NCI-H187 treated with DMSO at 0.1 percent for 48 hours (cell line): ENCODE measurements at places on chromosomes 6 and 20.

GRCh38 chr20:37463726-37464494 is 57.1 kb upstream of the NNAT start:
- no peak for DNase-seq

DNA sequence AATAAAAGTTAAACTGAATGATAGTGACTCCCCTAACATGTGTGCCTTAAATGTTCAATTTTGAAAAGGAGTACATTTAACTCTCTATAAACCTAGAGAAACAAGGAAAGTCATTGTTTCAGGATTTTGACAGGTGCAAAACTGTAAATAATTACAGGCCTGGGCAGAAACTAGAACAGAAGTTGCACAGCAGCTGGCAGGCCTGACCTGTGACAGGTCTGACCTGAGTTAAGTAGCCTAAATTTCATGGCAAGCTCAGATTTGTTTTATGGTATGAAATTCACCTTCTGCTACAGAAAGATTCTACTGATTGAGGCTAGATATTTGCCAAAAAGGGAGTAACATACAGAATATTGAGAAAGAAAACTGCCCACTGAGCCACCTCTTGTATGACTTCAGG is 166.1 kb downstream of the CDKAL1 start:
- no peak for DNase-seq

GRCh38 chr20:50293284-50294139 is 102.9 kb downstream of the CEBPB start:
- DNase-seq: no peak

GRCh38 chr20:1858871-1859270 is 36.3 kb upstream of the SIRPA start:
- DNase-seq: no peak

GRCh38 chr6:126811321-126811720 is 307.1 kb upstream of the RSPO3 start:
- DNase-seq: no peak

DNA sequence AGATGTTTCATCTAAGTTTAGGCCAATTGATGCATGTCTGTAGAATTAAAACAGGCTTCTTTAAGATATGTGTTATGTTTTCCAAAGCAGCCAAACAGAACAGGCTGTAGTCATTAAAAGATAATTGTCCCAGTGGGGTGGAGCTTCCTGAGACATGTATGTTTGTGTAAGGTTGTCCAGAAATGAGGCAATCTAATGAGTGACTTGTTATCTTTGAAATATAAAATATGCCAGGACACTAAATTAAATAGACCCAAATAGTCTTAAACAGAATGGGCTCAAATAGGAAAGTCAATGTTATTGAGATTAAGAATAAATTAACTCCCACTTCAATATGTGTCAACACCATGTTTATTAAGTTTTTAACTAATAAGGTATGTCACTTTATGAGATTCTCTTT is 204.7 kb upstream of the RNF217 start:
- no peak for DNase-seq

DNA sequence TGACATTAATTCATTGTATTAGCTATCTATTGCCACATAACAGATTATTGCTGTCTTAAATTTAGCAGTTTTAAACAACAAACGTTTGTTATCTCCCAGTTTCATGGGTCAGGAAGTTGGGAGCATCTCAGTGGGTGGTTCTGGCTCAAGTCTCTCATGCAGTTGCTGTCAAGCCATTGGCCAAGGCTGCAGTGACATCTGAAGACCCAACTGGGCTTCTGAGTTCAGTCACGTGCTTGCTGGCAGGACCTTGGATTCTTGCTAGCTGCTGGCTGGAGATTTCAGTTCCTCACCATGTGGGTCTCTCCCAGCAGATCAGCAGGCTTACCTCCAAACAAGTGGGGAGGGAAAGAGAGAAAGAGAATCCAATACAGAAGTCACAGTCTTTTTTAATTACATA is 152.6 kb upstream of the EXOC2 start:
- no peak for DNase-seq

DNA sequence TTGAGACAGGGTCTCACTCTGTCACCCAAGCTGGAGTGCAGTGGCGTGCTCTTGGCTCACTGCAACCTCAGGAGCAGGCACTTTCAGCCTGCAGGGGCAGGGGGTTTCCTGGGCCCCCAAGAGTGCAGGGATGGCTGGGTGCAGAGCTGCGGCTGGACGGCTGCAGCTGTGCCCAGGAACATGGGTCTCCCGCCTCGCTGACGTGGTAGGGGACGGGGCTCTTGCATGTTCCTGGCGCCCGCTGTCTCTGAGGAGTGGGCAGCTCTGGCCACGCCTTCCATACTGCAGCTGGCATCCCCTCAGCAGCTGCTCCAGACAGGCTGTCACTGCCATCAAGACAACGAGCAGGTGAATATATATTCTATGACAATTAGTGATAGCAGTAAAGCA is 2.2 kb upstream of the DEK start:
- DNase-seq: no peak
